Calu3 (cell line): ENCODE measurements at places on chromosomes 6 and 20. TPM values are rescaled to one million over a fixed set of nuclear protein-coding genes. Genes with fewer than 3 reads are reported as not detected.

GRCh38 chr20:53786071-53786444 is 192.4 kb upstream of the ZNF217 start:
- DNase-seq, result peak; percentile 16

The DYNLT2 gene
- 2.7 and 3.4 TPM in 2 replicates for total RNA-seq

The SIRPD gene
- total RNA-seq, result not detected in 2 replicates

The BTN1A1 gene
- total RNA-seq, result not detected in 2 replicates

The TRAPPC3L gene
- total RNA-seq, result not detected in 2 replicates

- DNase-seq, result peak; percentile 63
Observed at GRCh38 chr20:41524980-41525613, 93.1 kb downstream of the CHD6 start.

- DNase-seq, result no peak
Observed at GRCh38 chr6:115618256-115618655, 442.4 kb downstream of the FRK start.

The KIF16B gene
- 4.3 TPM in 2 replicates for total RNA-seq

DNA sequence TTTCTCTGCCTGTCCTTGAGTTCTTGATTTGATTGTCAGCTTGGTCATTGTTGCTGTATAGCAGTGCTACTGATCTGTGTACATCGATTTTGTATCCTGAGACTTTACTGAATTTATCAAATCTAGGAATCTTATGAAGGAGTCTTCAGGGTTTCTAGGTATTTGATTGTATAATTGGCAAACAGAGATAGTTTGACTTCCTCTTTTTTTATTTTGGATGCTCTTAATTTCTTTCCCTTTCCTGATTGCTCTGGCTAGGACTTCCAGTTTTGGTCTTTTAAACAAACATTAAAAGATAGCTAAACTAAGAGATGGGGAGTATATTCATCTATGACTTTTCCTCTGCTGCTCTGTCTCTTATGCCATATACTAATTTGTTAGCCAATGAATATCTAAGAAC is 62.4 kb downstream of the NCOA7 start:
- no peak for DNase-seq

The EPHA7 gene
- 0.17 and 1.6 TPM in 2 replicates for total RNA-seq

The DDO gene
- 1.6 and 3.1 TPM in 2 replicates for total RNA-seq

The SEC63 gene
- 106 and 135 TPM in 2 replicates for total RNA-seq

DNA sequence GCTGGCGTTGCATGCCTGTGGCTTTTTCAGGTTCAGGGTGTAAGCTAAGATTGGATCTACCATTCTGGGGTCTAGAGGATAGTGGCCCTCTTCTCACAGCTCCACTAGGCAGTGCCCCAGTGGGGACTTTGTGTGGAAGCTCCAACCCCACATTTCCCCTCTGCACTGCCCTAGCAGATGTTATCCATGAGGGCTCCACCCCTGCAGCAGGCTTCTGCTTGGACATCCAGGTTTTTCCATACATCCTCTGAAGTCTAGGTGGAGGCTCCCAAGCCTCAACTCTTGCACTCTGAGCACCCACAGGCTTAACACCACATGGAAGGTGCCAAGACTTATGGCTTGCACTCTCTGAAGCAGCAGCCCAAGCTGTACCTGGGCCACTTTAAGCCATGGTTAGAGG is 76.6 kb upstream of the PRND start:
- no peak for DNase-seq

The B3GAT2 gene
- 0.09 and 0.10 TPM in 2 replicates for total RNA-seq

GRCh38 chr20:20217621-20218020 is 150.3 kb upstream of the INSM1 start:
- no peak for DNase-seq

The UBE2C gene
- 189 and 210 TPM in 2 replicates for total RNA-seq

The SYCP2L gene
- total RNA-seq, result 0.12 TPM in 1 of 2 replicates, not detected in the other

GRCh38 chr20:43947316-43947710 is 32.7 kb downstream of the TOX2 start:
- no peak for DNase-seq

The PDCD2 gene
- 34.5 and 36.6 TPM in 2 replicates for total RNA-seq

DNA sequence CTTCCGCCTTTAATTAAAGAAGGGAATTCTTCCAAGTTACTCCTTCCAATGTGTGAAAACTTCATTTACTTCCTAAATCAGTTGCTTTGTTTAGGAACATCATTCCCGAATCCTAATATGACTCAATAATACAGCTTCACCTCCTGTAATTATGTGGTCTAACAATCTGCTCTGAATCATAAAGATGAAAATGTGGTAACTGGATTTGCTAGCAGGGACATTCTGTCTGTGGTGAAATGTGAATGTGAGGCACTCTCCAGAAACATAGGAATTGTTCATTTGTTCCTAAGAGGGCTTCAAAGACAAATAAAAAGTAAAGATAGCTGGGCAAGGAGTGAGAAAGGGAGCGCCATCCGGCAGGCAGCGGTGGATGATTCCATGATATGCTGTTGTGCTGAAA is 678.1 kb downstream of the KIF16B start:
- no peak for DNase-seq

DNA sequence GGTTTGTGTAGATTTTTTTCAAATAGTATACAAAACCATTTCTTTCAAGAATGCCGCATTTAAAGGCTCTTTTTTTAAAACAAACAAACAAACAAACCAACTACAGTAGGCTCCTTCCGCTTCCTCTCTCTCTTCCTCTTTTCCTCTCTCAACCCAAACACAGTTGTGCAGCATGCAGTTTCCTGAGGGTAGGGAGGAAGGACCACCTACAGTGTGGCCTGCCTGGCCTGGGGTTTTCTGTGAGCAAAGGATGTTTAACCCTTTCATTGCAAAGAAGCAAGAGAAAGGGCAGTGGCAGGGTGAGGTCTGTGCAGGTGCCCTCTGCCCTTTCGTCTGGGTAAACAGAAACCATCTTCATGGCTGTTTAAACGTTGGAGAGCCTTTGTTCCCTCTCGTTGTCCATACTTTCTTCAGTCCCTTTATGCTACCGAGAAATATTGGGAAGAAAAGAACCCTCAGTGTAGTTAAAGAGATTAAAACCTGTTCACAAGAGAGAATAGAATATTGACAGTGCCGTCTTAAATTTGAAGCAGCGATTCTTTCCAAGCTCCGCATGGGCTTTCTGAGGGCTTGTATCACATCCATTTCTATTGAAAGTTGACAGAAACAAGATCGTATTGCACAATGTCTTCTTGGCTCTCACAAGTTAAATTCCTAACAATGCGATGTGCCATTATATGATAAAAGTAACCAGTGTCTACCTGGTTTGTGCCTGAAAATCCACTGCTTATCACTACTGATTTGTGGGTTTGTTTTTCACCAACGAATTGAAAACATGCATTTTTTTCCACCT is 215.5 kb upstream of the SNX9 start:
- DNase-seq, result no peak
